Omental fat pad (tissue), 4 donors: ENCODE measurements at places on chromosomes 5 and 9.

GRCh38 chr5:68243251-68243650, 27.7 kb downstream of the PIK3R1 start:
- no peak for DNase-seq

- DNase-seq = no peak
Measured at GRCh38 chr5:90767710-90768109, 209.1 kb downstream of the ADGRV1 start.

DNA sequence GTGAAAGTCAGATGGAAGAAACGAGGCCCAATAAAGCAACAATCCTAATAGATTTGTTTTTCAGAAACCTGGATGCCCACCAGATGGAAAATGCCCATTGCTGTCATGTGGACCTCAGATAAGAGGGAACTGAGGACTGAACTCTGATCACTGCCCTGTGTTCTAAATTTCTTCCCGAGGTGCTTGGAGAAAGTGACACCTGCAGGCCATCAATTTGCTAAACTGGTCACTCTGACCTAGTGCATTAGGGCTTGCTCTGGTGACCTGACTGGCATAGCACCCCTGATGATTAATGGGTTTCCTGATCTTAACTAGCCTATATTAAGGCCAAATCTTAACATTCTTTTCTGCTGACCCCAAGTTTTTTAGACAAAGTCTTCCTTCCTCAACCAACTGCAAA, 32.4 kb upstream of the VDAC1 start:
- no peak for DNase-seq

GRCh38 chr5:171422495-171422894, 3.0 kb downstream of the FGF18 start:
- no peak for DNase-seq

DNA sequence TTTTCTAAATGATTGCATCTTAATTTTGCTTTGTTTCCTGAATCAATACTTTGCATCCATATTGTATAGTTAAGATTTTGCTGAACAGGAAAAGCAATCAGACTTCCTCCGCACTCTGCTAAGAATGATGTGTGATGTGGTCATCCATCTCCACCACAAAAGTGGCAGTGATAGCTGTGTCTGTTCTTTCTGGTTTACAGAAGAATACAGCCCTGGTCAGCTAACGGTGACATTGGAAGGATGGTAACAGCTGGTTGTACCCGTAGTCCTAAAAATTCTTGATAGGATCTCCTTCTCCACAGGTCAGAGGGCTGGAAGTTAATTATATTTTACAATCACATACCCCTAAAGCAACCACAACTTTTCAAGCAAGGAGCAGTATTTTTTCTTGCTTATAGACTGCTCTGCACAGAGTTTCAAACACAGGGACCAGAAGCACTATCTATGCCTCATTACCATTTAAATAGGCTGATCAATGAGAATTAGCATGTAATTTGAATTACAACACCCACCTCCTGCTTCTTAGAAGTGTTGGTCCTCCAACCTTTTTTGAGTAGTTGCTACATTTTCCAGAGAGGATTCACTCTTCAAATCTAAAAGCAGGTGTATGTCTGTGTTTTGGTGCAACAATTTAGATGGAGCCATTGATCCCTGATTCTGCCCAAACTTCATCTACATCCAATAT, 1191.9 kb upstream of the NUDT12 start:
- no peak for DNase-seq

- no peak for DNase-seq
Measured at GRCh38 chr5:93622240-93622885, 39.3 kb downstream of the NR2F1 start.
